Activated CD4-positive, alpha-beta T cell treated with anti-CD3 and anti-CD28 coated beads, Interleukin-2, amount 50 U/mL, for 48 hours (primary cell): ENCODE measurements at places on chromosomes 2 and 18.

DNA sequence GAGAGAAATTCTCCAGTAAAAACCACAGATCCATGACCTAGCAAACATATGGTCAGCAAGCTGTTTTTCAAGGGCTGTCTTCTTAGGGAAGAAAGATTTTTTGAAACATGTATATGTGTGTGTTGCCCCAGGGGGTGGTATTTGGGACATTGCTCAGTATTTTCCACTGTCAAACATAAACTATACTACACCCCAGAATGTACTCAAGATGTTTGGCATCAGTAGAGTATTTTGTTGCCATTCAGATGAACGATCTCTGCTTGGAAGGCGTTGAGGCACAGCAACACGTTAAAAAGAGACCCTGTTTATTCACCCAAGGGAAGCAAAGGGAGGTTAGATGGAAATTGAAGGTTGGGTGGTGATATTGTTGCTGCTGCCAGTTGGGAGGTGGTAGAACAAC, 30.0 kb downstream of the EEF1B2 start:
- no peak for DNase-seq

DNA sequence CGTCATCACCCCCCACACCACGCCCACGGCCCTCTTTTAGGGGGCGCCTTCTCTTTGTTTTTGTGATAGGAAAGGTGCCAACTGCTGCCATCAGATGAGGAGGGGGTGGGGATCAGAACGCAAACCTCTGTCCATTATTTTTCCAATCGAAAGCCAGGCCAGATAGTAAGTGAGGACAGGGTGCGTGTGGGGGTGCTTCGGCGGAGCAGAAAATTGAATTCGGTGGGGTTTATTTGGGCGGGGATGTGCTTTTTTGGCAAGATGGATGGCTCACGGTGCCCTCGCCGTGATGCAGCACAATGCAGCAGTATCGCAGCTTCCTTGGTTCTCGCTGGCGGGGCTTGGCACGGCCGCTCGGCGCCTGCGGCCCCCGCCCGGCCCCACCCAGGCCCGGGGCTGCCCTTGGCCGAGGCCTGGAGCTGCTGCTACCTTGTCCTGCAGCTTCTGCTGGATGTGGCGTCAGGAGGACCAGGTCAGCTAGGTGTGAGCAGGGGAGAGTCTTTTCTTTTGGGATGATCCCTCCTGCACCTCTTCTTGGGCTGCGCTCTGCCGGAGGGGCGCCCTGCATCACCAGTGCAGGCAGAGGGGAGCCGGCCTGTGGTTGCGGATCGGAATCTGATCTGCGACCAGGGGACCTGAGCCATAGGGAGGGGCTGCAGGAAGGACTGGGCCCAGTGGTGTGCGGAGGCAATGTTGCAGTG, 1.3 kb downstream of the SPTBN1 start:
- DNase-seq = peak; percentile 20

DNA sequence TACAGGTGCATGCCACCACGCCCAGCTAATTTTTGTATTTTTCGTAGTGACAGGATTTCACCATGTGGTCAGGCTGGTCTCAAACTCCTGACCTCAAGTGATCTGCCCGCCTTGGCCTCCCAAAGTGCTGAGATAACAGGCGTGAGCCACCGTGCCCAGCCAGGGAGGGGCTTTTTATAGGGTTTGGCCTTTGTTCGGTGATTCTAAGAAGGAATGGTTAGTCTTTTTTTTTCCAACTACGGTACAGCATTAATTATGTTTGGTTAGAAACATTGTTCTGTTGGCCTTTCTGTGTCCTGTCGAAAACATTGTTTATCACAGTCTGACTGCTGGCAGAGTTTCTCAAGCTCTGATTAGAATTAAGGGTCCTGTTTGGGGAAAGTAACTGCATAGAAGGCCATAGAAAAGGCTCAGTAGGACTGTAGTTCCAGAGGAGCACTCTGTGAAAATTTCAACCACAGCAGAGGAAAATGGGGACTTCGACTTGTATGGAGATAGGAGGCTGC, 19.3 kb upstream of the SMCHD1 start:
- no peak for DNase-seq

- DNase-seq = no peak
These were observed 13.7 kb downstream of the GCG start for GRCh38 chr2:162138310-162138709.

DNA sequence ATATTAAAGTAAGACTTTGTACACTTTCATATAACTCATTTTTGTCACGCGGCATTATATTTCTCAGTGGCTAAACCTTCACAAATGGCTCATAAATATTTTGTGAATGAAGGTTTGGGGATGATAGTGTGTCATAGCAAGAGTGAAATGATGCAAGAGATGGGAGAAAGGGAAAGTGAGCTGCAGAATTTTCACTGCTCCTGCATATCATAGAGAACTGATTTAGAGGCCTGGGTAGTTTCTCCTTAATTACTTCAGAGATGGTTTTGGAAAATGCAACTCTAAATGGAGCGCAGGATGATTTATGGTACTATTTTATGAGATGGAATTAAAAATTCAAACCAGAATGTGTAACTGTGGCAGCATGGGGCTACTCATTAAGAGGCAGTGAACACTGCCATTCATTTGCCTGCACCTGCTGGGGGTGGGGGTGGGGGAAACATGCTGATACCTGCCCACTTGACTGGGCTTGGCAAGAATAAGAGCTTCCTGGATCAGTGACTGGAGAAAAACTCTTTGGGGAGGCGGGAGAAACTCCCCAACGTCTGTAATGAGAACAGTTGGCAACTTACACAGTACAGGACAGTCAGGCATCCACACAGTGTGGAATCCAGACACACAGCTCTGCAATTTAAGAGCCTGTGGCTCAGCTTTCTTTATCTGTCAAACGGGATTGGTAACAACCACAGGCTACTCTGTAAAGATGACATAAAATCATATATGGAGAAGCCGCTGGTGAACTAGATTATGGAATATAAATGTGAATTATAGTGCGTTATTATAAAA, 941.9 kb downstream of the SLC4A3 start:
- no peak for DNase-seq

GRCh38 chr2:238060096-238060541, 682 bp upstream of the SCLY start:
- no peak for DNase-seq

DNA sequence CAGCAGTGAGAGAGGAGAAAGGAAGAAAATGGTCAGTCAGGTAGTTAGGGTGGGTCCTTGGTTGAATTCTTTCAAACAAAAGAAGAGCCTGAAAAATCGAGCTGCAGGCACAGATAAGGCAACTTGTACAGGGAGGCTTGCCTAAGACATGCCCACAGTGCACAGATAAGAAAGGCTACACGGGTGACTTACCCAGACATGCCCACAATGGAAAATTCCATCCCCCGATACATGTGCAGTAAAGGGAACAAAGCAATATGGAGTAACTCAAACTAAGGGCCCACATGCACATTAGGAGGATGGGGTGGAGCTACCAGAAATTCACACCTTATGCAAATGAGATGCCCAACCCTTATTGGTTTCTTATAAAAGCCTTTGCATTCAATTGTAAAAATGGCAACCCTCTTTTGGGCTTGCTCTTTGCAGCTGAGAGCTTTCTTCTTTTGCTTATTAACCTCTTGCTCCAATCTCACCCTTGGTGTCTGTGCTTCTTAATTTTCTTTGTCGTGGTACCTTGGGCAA, 110.3 kb upstream of the RMP24 start:
- DNase-seq = no peak

- no peak for DNase-seq
These were observed 160.6 kb upstream of the RMP24 start for GRCh38 chr18:35811896-35812295.

DNA sequence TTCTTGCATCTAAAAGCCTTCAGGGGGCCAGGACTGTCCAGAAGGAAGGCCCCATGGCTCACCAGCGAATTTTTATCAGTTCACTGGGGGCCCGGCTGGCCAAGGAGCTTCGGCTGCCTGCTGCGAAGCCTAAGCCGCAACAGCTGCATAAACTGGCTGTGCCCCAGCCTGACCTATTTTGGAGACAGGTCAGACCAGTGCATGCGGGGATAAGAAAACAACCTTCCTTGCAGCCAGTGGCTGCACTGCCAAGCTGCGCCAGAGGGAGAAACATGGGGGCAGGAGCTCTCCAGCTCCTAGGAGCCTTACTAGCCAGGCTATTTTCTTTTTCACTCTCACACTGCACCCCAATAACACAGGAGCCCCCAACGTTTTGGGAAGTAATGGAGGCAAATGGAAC, 15.2 kb downstream of the PAX3 start:
- no peak for DNase-seq

DNA sequence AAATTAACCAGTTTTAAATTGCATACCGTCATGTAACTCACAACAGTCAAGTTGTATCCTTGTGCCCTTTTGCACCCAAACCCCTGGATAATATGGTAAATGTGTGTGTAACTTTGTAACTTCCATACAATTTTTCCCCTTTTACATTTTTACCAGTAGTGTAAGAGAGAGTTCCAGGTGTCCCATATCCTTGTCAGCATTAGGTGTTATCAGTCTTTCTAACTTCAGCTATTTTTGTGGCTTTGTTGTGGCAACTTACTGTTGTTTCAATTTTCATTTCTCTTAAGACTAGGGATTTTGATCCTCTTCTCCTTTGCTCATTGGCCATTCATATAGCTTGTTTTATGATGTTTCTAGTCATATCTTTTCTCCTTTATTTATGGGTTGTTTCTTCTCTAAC, 94.6 kb downstream of the LCLAT1 start:
- DNase-seq = no peak

- no peak for DNase-seq
These were observed 41.7 kb downstream of the KIAA2012 start for GRCh38 chr2:202114795-202115194.

- no peak for DNase-seq
These were observed 70.0 kb downstream of the FIGN start for GRCh38 chr2:163665817-163666216.

DNA sequence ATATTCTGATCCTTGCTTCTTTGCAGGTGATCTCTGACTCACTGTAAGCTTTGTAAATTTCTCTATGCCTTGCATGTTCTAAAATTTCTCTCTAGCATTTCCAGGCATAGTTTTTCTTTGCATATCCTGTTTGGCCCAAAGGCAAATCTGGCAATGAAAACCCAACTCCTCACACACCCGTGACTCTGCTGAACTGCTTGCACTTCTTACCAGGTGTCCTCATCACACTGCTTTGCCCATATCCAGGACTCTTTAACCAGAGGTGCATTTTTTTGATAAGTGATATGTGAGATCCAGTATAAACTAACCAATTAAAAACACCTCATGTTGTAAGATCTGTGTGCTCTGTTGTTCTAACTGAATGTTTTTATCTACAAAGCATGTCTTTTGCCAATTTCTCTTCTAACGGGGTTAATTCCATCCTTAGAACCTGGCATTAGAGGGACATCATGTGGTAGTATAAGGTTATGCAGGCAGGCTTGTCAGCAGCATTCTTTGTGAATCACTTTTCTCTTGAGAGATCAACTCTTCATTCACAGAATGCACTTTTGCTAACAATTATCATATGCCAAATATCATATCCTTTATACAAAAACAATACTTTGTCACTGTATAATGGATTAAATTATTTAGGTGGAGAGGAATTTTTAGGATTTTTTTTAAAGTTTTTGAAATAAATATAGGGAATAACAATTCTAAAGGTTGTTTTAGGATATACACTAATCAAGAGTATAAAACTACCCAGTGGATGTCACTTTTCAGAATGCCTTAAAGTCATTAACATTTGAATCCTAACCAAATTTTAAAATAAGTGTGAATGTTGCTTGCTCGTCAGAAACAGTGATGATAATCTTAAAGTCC, 20.8 kb upstream of the TMX3 start:
- DNase-seq = no peak

- DNase-seq = no peak
These were observed 1.6 kb upstream of the FHOD3 start for GRCh38 chr18:36295880-36296301.

DNA sequence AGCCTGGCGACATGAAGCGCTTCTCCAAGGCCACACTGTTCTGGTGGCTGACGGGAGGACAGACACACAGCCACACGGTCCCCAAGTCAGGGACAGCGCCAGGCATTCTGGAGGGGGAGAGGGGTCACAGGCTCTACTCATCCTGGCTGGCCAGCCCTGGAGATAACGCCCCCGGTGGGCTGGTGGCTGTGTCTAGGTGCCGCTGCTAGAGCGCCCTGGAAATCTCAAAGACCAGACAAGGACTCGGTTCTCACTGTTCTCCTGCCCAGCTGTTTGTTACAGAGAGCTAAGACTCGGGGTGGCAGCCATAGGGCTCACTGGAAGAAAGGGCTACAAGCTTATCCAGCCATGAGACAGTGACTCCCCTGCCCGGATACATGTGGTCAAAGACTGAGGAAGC, 72.0 kb downstream of the KCNF1 start:
- DNase-seq = no peak

DNA sequence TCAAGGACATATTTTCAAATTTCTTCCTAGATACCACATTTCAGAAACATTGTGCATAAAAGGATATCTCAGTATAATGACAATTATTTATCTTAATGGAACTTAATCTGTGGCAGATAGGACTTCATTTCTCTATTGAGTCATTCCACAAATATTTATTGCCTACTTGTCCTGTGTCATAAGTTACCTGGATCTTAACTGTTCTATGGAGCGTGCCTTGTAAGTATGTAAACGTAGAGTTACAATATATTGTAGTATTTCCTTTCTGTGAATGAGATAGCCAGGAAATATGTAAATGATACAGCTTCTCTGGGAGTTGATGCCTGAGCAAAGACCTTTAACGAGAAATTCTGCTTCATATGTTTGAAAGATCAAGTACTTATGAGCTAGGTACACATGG, 2.5 kb downstream of the AGFG1 start:
- no peak for DNase-seq

- no peak for DNase-seq
These were observed 32.7 kb upstream of the SPRED2 start for GRCh38 chr2:65465124-65465523.

- no peak for DNase-seq
These were observed 5.8 kb downstream of the PECR start for GRCh38 chr2:216075510-216076485.

GRCh38 chr2:102603904-102604303, 15.4 kb upstream of the SLC9A2 start:
- no peak for DNase-seq

DNA sequence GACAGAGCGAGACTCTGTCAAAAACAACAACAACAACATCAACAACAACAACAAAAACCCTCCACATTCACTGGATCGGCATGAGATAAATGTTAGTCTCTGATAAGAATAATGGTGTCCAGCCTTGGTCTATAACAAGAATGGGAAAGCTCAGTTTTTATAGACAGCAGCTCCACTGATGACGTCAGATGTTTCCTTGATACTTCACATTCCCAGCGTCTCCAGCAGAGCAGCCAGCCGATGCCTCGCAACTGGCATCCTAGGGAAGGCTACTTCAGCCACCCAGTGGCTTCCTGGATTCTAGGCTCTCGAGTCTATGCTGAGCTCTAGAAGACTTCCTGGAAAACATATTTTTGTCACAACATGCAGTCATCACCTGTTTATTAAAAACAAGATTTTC, 271.4 kb upstream of the SMIM21 start:
- no peak for DNase-seq

- DNase-seq = no peak
These were observed 151.4 kb downstream of the HNMT start for GRCh38 chr2:138115666-138116065.

- DNase-seq = peak; percentile 60
These were observed 7.1 kb upstream of the SOS1 start for GRCh38 chr2:39127973-39128372.

- no peak for DNase-seq
These were observed 156.2 kb upstream of the DNMT3A start for GRCh38 chr2:25497918-25498407.

GRCh38 chr2:230384986-230385385, 31.0 kb upstream of the SP100 start:
- no peak for DNase-seq
